ENCODE measurements at places on chromosomes 1 and 21.

GRCh38 chr1:156150333-156151011 is 2.9 kb upstream of the SEMA4A start:
- DNase-seq = no peak

DNA sequence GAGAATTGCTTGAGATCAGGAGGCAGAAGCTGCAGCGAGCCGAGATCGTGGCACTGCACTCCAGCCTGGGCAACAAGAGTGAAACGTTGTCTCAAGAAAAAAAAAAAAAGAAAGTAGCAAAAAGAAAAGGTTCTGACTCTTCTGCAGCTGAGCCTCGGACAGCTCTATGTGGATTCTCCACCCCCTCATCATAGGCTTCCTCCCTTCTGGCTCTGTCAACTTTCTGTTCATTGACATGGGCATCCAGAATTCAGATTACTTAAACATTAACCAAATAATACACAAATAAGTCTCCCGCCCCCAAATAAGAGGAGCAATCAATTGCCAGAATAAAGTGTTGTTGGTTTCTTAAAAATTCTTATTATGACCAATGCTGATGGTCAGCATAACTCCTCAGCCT is 10.0 kb downstream of the SUSD4 start:
- DNase-seq = no peak

GRCh38 chr1:94246692-94247137 is 9.3 kb upstream of the ARHGAP29 start:
- DNase-seq = no peak

- DNase-seq = no peak
Measured at GRCh38 chr1:90176530-90176929, 181.6 kb downstream of the ZNF326 start.

DNA sequence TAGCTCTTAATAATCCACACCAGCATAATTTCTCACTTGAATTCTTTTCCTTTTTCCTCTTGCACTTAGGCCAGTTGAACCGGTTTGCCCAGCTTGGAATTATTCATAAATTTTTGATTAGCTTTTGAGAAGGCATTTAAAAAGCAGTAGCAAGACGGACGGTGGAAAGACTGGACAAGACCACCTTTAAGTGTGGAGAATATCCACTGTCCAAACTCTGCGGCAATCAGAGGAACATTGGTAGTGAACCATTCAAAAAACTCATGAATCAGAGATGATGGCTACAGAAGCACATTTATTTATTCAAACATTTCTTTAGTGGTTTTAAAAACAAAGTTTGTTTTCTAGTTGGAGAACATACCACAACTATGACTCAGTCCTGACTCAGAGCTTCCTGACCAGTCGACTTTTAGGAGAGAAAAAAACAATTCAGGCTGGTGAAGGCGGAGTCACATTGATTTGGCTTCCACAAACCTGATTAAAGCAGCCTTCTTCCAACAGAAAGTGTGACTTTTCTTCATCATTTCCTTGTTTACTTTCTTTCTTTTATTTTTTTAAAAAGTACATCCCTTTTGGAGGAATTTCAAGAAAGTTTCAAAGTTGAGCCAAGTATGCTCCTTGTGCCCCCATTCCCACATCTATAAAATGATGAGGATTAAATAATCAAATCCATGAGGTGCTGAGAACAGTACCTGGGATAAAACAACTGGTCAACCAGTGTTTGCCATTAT is 128.8 kb downstream of the ADSS2 start:
- no peak for DNase-seq

DNA sequence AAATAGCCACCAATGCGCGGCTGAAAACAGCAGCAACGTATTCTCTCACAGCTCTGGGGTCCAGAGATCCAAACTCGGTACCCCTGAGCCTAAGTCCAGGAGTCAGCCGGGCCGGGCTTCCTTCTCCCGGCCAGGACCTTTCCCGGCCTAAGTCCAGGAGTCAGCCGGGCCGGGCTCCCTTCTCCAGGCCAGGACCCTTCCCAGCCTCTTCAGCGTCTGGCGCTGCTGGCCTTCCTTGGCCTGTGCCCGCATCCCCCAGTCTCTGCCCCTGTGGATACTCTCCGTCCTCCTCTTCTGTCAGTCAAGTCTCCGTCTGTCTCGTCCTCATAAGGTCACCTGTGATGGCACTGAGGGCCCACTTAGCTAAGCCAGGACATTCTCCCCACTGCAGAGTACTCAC is 32.2 kb downstream of the KCNAB2 start:
- no peak for DNase-seq

GRCh38 chr1:109272831-109273547 is 10.0 kb downstream of the PSRC1 start:
- DNase-seq = peak; percentile 23

- DNase-seq = no peak
Measured at GRCh38 chr1:198171667-198172540, 15.1 kb downstream of the NEK7 start.

DNA sequence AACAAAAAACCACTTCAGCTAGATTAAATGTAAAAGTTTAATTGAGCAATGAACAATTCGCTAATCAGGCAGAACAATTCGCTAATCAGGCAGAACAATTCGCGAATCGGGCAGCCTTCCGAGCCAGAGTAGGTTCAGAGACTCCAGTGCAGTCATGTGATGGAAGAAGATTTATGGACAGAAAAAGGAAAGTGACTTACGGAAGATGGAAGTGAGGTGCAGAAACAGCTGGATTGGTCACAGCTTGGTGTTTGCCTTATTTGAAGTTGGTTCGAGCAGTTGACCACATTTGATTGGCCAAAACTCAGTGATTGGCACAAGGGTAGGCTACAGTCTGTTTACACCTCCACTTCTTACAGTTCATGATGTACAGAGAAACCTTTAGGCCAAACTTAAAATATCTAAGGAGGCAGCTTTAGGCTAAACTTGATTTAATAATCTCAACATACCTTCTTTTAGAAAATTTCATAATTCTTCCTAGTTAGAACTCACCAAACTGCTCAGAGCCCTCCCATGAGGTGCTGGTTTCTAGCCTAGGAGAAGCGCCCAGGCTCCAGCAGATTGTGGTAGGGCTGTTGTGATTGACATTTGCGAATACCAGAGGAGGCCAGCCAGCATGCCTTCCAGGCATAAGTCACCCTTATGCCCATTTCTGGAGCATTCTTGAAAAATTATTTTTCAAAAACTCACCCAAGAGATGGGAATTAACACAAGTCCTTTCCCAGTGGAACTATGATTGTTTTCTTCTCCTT is 22.8 kb upstream of the KCNC4 start:
- DNase-seq = no peak

GRCh38 chr1:208089761-208090370 is 154.3 kb downstream of the PLXNA2 start:
- DNase-seq = peak; percentile 57

DNA sequence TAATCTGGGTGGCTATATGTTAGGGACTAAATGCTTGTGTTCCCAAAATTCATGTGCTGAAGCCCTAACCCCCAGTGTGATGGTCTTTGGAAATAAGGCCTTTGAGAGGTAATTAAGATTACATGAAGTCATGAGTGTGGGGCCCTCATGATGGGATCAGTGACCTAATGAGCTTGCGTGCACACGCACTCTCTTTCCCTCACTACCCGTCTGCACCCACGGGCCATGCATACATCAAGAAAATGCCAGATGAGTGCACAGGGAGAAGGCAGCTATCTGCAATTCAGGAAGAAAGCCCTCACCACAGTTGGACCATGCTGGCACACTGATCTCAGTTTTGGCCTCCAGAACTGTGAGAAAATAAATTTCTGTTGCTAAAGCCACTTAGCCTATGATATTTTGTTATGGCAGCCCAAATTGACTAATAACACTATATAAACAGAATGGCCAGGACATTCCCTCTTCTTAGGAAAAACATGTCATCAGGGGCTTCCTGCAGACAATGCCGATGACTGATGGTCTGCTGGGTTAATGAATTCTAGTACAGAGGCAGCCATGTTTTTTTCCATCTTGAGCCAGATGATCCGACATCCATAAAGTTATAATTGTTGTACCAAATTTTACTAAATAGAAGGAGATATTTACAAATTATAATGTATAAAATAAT is 18.1 kb upstream of the MYOG start:
- no peak for DNase-seq

Measured in Right ventricle myocardium superior (tissue), 1 donor.